Common myeloid progenitor, CD34-positive (primary cell): ENCODE measurements at places on chromosomes 11 and 22.

DNA sequence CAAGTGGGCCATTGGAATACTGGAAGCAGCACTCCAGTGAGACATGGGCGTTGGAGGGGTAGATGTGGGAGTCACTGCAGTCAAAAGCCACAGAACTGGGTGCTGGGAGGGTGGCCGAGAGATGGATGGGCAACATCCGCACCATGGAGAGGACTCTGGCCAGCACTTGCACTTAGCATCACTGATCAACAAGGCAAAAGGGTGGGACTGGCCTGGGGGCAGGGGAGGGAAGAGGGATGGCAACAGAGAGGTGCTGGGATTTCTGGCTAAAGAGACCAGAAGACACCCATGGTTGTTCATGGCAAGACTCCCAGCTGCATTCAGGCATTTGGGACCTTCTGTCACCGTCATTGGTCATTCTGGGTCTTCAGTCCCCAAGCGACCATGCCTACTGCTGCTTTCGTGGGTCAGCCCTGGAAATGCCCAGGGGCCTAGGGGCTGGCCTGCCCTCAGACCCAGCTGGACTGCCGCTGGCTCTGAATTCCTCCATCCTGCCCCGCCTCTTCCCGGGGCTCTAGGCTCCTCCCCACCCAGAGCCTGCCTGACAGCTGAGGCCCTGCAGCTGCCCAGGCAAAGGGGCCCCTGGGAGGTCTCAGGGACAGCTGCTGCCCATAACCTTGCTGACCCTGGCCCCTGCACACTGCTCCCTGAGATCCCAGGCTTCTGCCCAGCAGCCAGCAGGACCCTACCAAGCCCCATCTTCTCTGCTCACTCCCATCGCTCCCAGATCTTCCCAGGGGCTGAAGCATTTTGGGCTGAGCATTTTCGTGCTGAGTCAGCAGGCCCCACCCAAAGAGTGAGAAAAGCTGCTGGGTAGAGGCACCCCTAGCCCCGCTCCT is 13.0 kb upstream of the CDC42EP2 start:
- peaks cover 12% of the 10 kb centered on the region for H3K4me1 ChIP-seq
- H3K36me3 ChIP-seq: peaks cover 20% of the 10 kb centered on the region
- H3K4me3 ChIP-seq: no peak overlapping the region
- peak overlapping the region; percentile 34 for H3K27ac ChIP-seq

DNA sequence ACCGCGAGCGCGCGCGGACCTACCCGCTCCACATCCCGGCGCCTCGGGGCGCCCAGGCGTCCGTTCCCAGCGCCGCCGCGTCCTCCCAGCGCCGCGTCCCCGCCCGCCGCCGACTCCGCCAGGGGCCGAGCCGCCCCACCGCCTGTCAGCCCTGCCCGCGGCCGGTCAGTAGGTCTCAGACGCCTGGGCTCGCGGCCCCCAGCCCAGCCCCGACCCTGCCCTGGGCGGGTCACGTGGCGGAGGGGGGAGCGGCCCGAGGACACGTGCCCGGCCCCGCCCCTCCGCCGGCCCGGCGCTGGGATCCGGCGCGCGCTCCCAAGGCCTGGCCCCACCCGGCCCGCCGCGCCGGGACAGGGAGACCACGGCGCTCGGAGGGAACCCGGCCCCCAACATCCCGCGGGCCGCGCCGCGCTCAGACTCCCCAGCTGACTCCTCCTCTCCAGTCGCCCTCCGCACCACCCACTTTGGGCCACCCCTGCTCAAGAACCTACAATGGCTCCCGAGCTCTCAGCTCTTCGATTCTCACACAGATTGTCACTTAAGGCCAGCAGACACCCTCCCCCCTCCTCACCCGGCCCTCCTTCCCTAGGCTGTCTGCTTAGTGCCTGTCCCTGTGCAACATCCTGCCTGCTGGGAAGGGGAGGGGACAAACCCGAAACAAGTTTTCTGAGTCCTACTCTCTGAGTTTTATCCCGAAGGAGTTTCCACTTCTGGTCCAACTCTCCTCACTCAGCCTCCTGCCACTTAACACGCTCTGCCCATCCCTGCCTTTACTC is at the start of gene RAB3IL1:
RAB3IL1 (minus strand) TSS at position 233 of the 776 bp plus-strand sequence; CDS start at position 34, 199 bp downstream.
- no peak for DNase-seq
- H3K27ac ChIP-seq: no peak within 1 kb of the TSS
- H3K4me1 ChIP-seq: no peaks in the 10 kb centered on the region
- H3K27me3 ChIP-seq: no peaks in the 10 kb centered on the region

DNA sequence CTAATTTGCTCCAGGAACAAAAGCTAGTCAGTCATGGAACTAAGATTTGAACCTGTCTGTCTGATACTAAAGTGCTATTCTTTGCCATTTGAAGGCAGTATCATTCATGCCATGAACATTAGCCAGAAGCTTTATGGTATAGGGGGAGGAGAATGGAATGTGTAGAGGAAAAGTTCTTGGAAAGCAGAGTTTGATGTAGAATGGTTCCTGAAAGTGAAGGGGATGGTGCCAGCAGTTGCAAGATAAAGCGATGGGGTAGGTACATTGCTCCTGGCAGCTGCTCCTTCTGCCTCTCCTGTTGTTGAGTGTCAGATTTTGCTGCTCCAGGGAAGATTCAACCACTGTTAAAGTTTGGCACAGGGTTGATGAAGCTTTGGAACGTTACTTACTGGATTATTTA is 53.4 kb downstream of the ARHGAP42 start:
- H3K27me3 ChIP-seq: peaks cover 2% of the 10 kb centered on the region
- DNase-seq: no peak
- H3K27ac ChIP-seq: no peak overlapping the region
- peaks cover 5% of the 10 kb centered on the region for H3K4me1 ChIP-seq

DNA sequence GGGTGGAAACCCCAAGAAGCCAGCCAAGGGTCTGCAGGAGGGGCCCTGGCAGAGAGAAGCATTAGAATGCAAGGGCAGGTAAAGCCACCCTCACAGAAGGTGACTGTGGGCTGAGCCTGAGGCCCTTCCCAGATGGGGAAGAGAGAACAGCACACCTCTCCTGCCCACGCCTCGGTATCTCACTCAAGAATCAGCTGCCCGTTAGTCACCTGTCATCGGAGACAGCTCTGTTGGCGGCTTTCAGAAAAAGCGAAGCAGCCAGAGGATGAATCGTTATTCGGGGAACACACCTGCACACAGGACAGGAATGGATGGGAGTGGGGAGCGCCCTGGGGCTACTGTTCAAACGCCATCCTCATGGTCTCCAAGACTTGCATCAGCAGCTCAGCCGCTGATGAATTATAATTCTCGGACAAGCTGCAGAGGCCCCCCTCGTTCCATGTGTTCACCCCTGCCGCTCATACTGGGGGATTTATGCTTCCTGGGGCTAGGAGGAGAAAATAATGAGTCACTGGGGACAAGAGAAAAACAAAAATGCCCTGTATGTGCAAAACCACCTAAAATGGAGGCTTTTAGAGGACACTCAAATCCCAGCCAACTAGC is 21.6 kb upstream of the TMA7B start:
- H3K4me3 ChIP-seq: no peak overlapping the region
- no peaks in the 10 kb centered on the region for H3K4me1 ChIP-seq
- H3K27ac ChIP-seq: no peak overlapping the region
- H3K36me3 ChIP-seq: no peaks in the 10 kb centered on the region
- H3K27me3 ChIP-seq: peaks cover 31% of the 10 kb centered on the region
- no peak for DNase-seq

DNA sequence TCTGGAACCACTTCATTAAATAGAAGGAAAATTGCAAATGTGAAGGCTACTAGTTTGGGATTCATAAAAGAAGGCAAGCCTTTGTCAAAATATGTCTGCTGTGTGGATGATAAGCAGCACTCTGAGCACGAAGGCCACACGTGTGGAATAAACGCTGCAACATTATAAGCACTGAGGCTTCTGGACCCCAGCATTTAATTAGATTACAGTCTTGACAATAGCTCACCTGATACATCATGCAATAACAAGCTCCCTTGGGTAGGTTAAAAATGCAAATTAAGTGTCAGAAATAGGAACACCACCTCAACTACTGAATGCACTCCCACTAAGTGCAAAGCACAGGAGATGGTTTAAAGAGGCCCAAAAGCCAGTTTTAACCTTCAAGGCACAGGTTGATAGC is 179.3 kb downstream of the LARGE1 start:
- H3K27ac ChIP-seq: no peak overlapping the region
- DNase-seq: no peak
- H3K36me3 ChIP-seq: no peaks in the 10 kb centered on the region
- H3K4me3 ChIP-seq: no peak overlapping the region
- no peaks in the 10 kb centered on the region for H3K27me3 ChIP-seq

DNA sequence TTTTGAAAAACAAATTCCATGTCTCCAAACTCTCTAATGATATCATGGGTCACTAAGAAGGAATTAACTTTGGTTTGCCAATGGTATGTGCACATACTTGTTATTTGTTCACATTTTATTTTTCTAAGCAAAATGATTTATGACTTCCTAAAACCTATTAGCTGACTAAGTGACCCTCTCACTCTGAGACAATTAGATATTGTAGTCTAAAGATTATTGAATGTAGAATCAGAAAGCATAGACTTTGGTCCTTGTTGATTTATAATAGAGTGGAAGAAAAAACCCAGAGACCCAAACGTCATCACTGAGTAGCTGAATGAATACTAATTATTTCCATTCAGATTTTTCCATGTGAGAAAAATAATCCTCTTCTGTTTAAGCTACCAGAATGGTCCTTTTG is 243.5 kb upstream of the ANO3 start:
- H3K27me3 ChIP-seq: no peaks in the 10 kb centered on the region
- H3K4me1 ChIP-seq: no peaks in the 10 kb centered on the region
- DNase-seq: no peak
- no peak overlapping the region for H3K4me3 ChIP-seq
